SW 1271 (cell line): ENCODE measurements at places on chromosomes 7 and 10.

DNA sequence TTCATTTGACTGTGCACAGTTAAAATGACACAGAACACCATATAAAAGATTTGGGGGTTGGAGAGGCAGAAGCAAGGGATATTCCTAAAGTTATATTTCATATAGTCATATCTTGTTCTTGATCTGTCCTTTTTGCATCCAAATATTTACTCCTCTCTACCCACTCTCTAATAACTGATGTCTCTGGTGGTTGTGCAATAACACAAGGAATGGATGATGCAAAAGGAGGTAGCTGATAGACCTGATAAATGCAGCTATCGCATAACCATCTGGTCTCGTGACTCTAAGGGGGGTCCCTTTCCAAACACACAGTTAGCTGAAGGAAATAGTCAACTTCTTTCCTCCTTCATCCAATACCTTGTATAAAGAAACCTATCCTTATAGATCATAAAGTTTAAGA, 123.1 kb downstream of the POLR1F start:
- DNase-seq, result no peak

DNA sequence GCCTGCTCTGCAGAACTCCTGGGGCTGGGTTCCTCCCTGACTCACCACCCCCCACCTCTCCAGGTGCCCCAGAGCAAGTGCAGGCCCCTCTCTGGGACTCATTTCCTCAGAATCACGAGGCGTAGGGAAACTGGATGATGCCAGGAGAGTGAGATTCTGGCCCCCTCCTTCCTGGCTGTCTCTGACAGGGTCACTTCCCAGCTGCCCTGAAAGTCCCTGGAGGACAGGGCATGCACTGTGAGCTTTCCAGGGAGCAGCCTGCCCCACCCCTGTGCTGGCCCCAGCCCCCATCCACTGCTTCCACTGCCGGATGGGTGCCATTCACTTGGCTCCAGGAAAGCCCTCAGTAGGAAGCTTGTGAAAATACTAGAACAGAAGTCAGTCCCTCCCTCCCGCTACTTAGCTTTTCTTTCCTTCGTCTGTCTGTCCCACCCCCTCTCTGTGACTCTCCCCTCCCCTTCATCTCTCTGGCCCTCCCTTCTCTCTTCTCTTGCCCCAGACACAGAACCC, 10.4 kb downstream of the TACR2 start:
- DNase-seq, result no peak

DNA sequence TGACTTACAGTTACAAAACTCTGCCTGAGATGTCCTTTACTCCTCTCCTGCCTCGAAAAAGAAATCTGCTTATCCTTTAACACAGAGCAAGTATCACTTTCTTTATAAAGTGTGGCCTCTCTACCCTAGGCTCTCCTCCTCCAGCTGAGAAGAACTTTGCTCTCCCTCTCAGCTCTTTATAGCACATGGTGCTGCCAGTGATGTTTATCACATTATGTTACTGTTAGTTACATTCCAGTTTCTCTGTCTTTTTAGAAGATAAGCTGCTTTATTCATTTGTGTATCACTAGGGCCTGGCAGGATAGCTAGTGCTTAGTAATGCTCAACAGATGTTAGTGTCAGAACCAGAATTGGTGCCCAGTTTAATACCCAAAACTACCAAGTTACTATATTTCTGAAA, 41.1 kb upstream of the TMEM229A start:
- no peak for DNase-seq

DNA sequence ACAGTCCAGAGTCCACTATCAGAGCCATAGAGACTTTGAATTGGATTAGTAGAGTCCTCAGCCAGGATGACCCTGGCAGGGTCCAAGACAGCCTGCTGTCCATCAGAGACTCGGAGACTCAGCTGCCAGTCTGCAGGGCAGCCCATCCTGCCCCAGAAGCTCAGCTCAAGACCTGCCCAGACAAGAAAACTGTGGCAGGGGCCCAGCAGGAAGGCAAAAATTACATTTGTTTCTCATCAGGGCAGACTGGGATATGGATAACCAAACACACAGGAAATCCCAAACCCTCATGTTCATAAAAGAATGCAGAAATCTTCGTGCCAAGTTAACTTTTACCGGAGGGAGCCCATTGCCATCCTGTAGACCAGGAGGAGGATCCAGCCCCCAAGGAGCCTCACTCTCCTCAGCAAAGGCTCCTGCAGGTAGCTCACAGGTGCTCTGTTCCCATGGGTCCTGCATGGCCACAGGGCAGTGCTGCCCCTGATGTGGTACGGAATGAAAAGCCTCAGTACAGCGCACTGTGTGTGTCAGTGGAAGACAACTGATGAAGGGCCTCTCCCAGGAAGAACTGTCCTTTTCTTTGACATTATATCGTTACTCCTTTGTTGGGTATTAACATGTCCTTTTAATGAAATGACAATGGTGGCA, 222.2 kb downstream of the KCNMA1 start:
- no peak for DNase-seq

- DNase-seq, result no peak
These were observed 24.2 kb downstream of the FAM3C start for GRCh38 chr7:121371883-121372282.
